Thyroid gland (tissue), 4 donors: ENCODE measurements at places on chromosomes 3 and 15. TPM values are rescaled to one million over a fixed set of nuclear protein-coding genes. Genes with fewer than 3 reads are reported as not detected.

DNA sequence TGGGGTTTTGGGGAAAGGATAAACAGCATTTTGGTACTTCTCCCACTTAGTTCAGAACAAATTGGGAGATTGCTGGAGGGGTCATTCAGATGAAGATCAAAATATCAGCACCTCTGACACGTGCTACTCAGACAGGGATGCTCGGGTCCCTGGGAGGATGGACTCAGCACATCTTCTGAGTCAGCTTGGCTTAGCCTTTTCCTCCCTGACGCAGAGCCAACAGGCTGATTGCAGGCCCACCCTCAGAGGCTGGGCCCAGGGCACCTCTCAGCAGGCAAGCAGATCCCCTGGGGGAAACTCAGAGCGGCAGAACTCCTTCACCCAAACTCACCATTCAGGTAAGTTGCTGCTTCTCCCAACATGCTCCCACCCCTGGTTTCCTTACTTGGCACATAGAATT lies 304.9 kb downstream of the TLE3 start:
- DNase-seq, result no peak

CFAP44 gene
- total RNA-seq, result 7.9 TPM

PLSCR2 gene
- not detected for total RNA-seq

DNA sequence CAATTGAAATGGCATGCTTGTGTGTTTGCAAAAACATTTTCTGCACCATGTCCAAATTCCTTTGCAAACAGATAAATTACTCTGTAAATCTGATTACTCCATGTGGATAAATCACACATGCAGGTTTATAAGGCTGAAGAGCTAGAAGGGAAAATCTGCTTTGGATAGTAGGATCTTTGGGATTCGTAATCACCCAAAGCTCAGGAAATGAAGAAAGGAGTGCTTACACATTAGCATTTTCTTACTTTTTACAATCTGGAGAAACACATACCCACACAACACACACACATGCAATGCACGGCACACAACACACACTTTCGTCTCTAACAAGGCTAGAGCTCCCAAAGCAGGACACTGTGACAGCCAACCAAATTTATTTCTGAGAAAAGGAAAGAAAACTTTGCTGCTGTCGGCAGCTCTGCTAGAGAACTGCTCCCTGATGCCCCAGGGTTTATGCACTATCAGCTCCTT lies 2.1 kb downstream of the LSAMP start:
- DNase-seq, result no peak

ACTC1 gene
- total RNA-seq, result 1.1 TPM

DNA sequence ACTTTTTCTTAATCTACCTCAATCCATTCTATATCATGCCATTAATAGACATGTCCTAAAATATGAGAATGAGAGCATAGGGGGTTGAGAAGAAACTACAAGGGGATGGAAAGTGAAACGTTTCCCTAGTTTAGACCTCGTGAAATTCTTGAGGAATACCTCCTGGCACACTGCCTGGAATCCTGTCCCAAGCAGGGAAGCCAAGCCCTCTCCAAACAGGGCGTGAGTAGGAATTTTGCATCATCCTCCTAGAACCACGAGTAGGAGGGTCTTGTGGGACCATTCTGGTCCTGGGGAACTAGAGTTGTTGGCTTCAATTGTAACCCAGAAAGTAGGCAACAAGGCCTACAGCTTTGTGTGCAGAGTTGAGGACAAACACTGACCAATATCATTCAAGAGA lies 19.6 kb upstream of the C3orf80 start:
- no peak for DNase-seq

DNA sequence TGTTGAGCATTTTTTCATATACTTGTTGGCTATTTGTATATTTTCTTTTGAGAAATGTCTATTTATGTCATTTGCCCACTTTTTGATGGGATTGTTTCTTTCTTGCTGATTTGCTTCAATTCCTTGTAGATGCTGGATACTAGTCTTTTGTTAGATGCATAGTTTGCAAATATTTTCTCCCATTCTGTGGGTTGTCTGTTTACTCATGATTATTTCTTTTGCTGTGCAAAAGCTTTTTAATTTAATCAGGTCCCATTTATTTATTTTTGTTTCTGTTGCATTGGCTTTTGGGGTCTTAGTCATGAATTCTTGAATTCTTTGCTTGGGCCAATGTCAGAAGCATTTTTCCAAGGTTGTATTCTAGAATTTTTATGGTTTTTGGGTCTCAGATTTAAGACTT lies 251.7 kb downstream of the WNT5A start:
- no peak for DNase-seq

LRRC2 gene
- 37.4 TPM for total RNA-seq

DNA sequence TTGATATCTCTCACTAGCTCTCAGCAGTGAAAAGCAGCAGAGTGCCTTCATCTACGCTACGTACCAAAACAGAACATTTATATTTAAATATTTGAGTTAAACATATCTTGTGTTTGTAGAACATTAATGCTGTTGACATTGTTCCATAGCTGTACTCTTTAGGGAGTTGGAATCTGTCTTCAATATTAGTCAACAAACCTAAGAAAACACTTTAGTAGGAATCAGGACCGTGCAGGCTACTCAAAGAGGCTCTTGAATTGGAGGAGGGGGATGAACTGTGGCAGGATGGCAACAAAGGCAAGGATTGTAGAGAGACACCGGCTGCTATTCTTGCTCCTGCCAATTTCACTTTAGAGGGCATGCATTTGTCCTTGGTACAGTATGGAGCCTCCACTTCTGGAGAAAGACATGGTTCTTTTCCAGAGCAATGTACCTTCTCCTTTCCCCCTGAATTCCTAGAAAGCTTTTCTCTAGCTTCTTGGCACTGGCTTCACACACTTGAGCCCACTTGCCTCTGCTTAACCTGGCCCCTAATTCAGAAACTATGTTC lies 265.9 kb downstream of the CD47 start:
- DNase-seq, result no peak

GRCh38 chr15:53834214-53834613 lies 74.8 kb upstream of the WDR72 start:
- DNase-seq, result no peak

GRCh38 chr3:127999509-128000106 lies 52.6 kb upstream of the SEC61A1 start:
- DNase-seq, result no peak

GRCh38 chr3:183587336-183587735 lies 31.8 kb upstream of the KLHL6 start:
- DNase-seq, result no peak

DNA sequence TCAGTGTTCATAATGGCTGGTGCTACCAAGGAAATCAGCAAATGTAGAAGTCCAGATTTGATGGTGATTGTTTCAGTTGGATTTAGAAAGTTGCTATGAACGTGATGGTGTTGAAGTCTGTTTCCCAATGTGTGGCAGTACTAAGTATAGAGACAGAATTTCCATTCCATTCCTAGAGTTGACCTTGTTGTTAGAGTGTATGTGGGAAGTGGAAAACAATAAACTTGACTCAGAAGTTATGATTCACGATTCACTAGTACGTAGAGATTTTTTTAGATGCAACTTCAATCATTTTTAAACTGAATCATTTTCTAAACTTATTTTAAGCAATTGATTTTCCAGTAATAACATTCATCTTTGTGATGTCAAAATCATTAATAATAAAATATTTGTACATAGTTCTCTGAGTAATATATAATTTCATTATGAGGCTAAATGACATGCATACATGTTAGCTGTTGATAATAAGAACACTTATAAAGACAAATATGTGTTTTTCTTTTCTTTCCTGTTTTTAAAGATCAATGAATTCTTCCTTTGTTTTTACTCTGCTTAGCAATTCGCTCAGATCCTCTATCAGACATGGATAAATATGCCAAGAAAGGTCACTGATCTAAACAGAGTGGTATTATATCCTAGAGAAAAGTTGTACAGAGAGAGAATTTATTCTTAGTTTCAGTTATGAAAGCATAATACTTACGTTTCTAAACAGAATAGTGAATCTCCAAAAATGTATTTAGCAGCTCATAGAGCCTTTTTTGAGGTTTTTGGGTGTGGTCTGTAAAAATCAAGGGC lies 108.8 kb upstream of the GPR149 start:
- no peak for DNase-seq

RARB gene
- 21.7 TPM for total RNA-seq

DNA sequence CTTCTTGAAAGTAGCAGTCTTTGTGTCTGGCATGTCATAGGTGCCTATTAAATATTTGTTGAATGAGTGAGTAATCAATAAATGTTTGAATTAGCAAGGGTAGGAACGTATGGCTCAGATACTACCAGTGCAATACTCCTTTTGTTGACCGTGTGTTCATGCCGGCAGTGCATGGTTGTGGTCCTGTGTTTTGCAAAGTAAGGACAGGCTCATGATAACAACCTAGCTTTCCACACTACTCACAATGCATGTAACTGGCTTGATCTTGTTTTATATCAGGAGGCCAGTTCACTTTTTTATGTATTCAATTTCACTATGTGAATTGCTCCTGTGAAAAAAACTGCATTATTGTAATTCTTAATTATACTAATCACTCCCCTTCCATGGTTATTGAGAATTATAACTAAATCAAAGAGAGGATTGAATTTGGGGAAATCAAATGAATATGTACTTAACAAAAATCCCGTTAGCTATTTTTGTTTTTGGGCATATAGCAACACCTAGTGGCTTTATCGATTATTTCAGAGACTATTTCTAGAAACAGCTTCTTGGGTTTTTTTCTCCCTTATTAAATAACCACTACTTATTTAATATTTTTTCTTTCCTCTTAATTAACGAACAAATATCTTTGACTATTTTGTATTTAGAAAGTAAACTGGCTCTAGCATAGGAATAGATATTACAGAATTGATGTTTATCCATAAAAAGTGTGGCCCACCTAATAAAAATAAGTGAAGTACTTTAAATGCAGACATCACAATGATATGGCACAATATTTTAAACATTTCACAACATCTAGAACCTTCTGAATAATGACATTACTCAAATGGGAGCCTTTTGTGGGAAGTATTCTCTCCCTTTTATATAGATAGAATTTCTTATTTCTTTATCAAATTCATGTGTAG lies 218.5 kb downstream of the BBX start:
- DNase-seq, result no peak

DNA sequence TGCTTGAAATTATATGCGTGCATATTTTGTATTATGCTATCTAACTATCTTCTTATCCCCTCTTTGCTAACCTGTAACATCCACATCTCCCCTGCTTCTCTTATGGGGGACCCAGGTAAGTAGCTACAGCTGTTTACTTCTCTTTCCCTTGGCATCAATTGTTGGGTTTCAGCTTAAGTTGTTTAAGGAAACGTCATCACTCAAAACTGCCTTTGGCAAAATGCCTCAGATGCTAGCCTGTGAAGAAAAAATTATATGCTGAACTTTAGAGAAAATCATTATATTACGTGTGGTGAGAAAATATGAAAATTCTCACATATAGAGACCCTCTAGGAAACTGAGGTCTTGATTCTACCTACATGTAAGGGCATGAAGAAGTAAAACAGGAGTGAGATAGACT lies 447.0 kb upstream of the NECTIN3 start:
- DNase-seq, result no peak

DNA sequence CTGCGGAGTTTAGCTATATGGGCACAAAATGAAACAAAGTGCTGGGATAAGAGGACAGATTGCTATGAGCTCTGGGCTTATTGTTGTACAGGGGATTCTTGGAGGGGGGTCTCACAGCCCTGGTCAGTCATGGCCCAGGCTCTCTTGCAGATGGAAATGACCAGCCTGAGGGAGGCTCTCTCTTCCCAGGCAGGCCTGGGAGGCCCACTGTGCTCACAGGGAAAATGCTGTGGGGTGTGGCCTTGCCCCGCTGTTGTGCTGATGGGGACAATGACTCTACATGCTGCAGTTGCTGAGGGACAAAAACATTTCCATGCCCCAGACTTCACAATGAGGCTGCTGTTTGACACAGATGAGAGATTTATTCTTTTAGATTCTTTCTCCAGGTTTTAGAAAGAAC lies 202.2 kb downstream of the KLF13 start:
- no peak for DNase-seq

DNA sequence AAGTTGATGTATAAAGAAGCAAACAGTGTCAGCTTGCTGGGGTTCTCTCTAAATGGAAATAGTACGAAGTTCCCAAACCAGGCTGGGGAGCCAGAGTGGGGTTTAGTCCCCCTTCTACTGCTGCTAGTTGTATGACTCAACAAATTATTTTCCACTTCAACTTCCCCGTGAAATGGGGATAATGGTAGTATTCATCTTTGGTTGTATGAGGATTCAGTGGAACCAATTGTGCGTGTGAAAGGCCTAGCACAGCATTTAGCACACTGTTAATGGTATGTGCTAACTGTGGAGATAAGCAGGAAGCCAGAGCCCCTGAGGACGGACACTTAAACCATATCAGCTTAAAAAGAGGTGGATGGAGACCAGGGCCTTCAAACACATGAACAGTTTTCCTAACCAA lies 4.2 kb downstream of the SORD start:
- DNase-seq, result no peak

- peak; percentile 63 for DNase-seq
Measured at GRCh38 chr3:49872801-49873281, 3.1 kb upstream of the CAMKV start.

DNA sequence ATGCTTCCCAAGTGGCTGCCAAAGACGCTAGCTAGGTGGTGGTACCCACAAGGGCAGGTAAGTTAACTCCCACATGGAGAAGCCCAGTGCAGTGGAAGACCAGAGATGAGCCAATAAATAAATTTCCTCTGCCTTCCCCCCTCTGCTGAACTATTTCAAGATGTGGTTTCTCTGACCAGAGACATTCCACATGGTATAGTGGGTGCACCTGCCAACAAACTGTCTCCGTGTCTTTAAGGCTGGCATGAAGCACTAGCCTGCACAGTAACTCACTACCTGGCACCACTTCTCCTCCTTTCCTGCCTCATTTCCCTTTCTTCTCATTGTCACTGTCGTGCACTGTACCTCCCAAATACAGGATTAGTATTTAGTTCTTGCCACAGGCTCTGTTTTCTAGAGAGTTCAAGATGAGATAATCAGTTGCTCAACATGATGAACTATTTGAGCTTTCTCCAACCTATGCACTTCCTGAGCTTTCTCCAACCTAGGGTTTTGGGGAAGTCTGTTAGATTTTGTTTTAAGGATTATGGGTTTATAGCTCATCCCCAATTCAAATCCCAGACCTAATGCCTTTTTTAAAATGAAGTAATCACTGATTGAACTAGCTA lies 8.4 kb upstream of the CRTAP start:
- no peak for DNase-seq

GRCh38 chr3:61812517-61812916 lies 251.1 kb downstream of the PTPRG start:
- DNase-seq, result no peak

ZBED2 gene
- total RNA-seq, result 122 TPM

DNA sequence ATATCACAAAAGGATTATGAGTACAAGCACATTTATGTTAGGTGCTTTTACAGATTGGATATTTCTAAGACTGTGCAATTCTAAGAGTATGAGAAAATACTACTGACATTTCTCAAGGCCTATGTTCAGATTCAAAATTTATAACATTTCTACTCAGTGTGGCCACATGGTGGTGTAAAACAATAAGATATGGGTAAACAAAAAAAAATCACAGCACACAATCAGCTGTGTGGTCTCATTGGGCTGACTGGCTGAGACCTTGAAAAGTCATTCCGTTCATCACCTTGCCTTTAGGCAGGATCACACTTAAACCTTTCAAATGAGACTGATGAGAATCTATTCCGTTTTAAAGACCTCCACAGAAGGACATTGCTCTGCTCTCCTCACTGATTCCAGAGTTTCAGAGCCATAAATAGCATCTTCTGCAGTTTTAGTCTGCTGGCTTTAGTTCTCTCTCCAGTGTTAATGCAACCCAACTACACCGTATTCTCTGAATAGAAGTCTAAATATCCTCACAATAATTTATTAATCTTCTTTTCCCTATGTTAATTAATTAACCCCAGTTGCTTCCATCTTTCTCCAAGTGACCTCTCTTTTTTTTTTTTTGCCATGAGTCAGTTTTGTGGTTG lies 158.2 kb downstream of the SPATA16 start:
- no peak for DNase-seq

GRCh38 chr3:20111836-20112235 lies 71.6 kb downstream of the KAT2B start:
- DNase-seq, result no peak
